Kidney (tissue), 22 donors: ENCODE measurements at places on chromosomes 2 and 18. TPM values are rescaled to one million over a fixed set of nuclear protein-coding genes. Genes with fewer than 3 reads are reported as not detected.

Gene SLC38A11
- 20.0 TPM for total RNA-seq

Gene NLRC4
- total RNA-seq: 2.3 TPM

Gene FAM117B
- total RNA-seq: 14.8 TPM

Gene HOXD9
- total RNA-seq: 36.5 TPM

Gene COMMD1
- total RNA-seq: 38.5 TPM

Gene LYG2
- not detected for total RNA-seq

DNA sequence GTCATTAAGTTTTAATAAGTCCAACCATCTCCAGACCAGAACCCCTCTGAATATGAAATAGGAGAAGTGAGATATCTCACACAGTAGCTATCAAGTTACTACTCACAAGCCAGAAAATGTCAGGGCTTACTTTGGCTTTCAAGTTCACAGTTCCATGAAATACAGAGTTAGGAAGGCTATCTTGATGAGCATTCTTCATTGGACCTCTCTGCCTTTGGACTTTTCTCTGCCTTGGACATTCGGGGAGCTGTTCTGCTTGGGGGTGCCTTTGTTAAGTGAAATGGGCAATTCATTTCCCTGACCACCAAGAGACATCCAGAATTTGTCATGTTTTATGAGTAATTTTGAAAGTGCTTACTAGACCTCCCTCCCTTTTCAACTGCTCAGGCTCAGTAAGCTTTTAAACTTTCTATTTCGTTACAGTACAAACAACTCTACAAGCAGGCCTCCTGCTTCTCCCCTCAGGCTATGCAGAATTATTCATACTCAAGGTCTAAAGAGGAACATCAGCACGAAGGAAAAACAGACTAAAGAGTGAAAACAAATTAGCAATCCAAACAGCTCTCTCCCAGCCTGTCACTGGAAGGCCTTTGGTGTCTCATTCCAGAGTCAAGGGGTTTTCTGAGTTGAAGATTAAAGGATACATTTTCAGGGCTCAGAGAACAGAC, 95.3 kb downstream of the MREG start:
- no peaks in the 10 kb centered on the region for H3K27me3 ChIP-seq
- H3K4me1 ChIP-seq: peaks cover 4% of the 10 kb centered on the region
- H3K36me3 ChIP-seq: no peaks in the 10 kb centered on the region
- no peak overlapping the region for H3K4me3 ChIP-seq

GRCh38 chr2:170905864-170906263, 23.2 kb upstream of the GORASP2 start:
- no peaks in the 10 kb centered on the region for H3K27me3 ChIP-seq
- no peaks in the 10 kb centered on the region for H3K4me1 ChIP-seq
- no peak overlapping the region for H3K27ac ChIP-seq
- DNase-seq: no peak
- no peak overlapping the region for H3K4me3 ChIP-seq
- no peaks in the 10 kb centered on the region for H3K36me3 ChIP-seq

- no peak overlapping the region for H3K27ac ChIP-seq
- H3K4me3 ChIP-seq: no peak overlapping the region
- DNase-seq: no peak
- no peaks in the 10 kb centered on the region for H3K4me1 ChIP-seq
Observed at GRCh38 chr2:48587560-48587959, 30.1 kb upstream of the GTF2A1L start.

DNA sequence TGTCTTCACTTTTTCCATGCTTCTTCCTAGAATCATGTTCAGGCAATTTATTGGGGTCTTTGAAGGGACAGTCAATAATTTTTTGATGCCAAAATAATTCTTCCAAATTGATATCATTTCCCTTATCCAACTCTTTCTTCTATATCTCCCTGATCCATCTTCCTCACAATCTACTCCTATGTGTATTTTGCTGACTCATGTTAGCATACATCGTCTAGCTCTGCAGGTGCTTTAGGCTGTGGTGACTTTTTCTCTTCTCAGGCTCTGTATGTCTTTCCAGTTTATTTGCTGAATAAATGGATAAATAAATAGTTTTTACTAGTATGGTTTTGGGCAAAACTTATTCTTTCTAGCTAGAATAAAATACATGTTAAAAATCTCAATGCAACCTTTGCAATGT, 1650.9 kb upstream of the TMEFF2 start:
- no peaks in the 10 kb centered on the region for H3K27me3 ChIP-seq
- H3K36me3 ChIP-seq: no peaks in the 10 kb centered on the region
- H3K4me3 ChIP-seq: no peak overlapping the region
- H3K4me1 ChIP-seq: no peaks in the 10 kb centered on the region

DNA sequence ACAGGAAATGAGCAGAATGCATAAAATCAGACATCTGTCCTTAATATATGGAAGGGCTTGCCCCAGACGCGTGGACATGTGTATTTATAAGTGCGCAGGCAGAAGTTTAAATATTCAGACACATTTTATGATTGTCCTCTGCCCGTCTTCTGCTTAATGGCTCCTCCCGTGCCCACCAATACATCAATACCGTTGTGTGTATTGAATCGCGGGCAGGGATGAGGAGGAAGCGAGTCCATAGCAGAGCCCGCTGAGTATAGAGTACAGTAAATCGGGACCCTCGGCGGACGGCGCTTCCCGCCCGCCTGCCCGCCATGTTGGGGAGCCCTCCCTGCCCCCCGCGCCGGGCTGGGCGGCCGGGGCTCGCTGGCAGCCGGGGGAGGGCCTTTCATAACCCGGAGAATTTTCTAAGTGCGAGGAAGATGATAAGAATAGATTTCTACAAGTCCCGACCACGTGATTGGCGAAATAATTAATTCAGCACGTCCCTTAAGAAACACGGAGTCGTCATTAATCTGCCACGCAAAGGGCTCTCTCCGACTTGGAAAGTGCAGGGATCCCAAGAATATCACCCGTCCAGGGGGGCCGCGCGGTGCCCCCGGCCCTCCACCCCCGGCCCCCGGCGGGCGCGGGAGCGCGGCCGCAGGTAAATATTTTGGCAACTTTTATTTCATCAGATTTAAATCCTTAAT, at the start of gene HOXD3:
Gene HOXD3 (plus strand): TSS at position 501 of the 692 bp plus-strand sequence. CDS start 11,808 bp downstream, outside the sequence.
- peak within 1 kb of the TSS; percentile 67 for H3K4me3 ChIP-seq
- peak within 1 kb of the TSS; percentile 92 for H3K27ac ChIP-seq
- peak; percentile 81 for DNase-seq
- peaks cover 12% of the 10 kb centered on the region for H3K4me1 ChIP-seq

GRCh38 chr2:101140978-101141655, 10.1 kb downstream of the TBC1D8 start:
- H3K27me3 ChIP-seq: no peaks in the 10 kb centered on the region
- no peak overlapping the region for H3K4me3 ChIP-seq
- no peak overlapping the region for H3K27ac ChIP-seq
- H3K4me1 ChIP-seq: peaks cover 2% of the 10 kb centered on the region

GRCh38 chr2:85819811-85820510, 66.2 kb downstream of the ATOH8 start:
- no peak overlapping the region for H3K4me3 ChIP-seq
- DNase-seq: no peak
- no peaks in the 10 kb centered on the region for H3K36me3 ChIP-seq
- H3K27me3 ChIP-seq: no peaks in the 10 kb centered on the region
- no peak overlapping the region for H3K27ac ChIP-seq

DNA sequence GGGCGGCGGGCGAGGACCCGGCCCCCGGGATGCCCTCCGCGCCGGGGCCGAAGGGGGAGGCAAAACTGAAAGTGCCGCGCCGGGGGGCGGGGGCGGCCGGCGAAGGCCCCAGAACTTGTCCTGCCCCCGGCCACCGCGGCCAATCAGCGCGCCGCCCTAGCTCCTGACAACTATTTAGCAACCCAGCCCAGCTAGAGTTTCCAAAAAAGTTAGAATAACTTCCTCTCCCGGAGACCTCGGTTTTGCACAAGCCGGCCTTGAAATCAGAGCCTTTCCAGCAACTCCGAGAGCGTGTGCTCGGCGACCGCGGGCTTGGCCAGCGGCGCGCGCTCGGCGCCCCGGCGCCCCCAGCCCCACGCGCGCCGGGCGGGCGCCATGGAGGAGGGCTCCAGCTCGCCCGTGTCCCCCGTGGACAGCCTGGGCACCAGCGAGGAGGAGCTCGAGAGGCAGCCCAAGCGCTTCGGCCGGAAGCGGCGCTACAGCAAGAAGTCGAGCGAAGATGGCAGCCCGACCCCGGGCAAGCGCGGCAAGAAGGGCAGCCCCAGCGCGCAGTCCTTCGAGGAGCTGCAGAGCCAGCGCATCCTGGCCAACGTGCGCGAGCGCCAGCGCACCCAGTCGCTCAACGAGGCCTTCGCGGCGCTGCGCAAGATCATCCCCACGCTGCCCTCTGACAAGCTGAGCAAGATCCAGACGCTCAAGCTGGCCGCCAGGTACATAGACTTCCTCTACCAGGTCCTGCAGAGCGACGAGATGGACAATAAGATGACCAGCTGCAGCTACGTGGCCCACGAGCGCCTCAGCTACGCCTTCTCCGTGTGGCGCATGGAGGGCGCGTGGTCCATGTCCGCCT, at the start of gene TWIST2:
Gene TWIST2 (plus strand): TSS at position 245 of the 850 bp plus-strand sequence. CDS start 131 bp downstream, at position 376.
- peaks cover 3% of the 10 kb centered on the region for H3K4me1 ChIP-seq
- peak; percentile 92 for DNase-seq
- peak within 1 kb of the TSS; percentile 35 for H3K4me3 ChIP-seq

GRCh38 chr2:118232796-118233195, 144.5 kb downstream of the INSIG2 start:
- DNase-seq: no peak
- H3K27me3 ChIP-seq: no peaks in the 10 kb centered on the region
- no peak overlapping the region for H3K4me3 ChIP-seq
- no peak overlapping the region for H3K27ac ChIP-seq
- H3K4me1 ChIP-seq: no peaks in the 10 kb centered on the region

DNA sequence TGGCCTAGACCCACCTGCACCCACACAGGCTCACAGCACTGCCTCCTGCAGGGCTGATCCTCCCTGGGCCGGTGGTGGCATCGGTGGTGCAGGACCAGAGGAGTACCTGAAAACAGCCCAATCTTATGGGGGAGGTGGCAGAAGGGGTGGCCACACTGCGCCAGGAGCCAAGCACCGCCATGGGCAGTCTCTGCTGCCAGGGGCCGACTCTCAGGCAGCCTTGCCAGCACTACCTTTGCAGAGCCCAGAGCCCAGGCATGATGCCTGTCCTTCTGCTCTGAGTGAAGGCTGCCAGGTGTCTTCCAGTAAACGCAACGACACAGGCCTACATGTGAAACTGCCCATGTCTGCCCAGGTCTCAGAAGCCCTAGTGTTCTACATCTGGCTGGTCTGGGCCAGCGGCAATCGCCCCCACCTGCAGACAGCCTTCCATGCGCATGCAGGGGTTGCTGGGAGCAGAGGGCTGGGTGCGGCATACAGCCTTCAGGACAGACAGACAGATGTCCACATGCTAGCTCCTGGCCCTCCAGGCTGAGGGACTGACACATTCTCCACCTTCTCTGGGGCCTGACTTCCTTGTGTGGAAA, 6.8 kb downstream of the HS6ST1 start:
- no peaks in the 10 kb centered on the region for H3K4me1 ChIP-seq
- no peak for DNase-seq
- H3K27me3 ChIP-seq: no peaks in the 10 kb centered on the region
- no peaks in the 10 kb centered on the region for H3K36me3 ChIP-seq

DNA sequence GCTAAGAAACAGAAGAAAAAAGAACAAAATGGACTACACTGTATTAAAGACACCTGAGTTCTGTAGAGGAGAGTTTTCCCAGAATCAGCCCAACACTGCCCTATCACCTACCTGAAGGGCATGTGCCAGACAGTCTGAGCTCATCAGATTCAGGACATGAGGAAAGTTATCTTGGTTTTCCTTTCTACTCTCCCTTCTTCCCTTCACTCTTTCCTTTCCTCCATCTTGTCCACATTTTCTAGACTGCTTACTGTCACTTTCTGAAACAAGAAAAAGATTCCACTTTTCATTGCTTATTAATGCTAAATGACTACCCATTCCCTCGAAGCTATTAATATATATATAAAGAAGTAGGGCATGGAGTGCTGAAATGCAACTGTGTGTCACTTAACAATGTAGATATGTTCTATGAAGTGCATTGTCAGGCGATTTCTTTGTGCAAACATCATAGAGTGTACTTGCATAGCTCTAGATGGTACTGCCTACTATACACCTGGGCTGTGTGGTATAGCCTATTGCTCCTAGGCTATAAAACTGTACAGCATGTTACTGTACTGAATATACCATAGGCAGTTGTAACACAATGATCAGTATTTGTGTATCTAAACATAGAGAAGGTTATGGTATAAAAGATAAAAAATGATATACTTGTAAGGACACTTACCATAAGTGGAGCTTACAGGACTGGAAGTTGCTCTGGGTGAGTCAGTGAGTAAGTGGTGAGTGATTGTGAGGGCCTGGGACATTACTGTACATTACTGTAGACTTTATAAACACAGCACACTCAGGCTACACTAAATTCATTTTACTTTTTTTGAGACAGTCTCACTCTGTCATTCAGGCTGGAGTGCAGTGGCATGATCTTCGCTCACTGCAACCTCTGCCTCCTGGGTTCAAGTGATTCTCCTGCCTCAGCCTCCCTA, 145.5 kb upstream of the ITGA6 start:
- no peak overlapping the region for H3K27ac ChIP-seq
- no peak overlapping the region for H3K4me3 ChIP-seq
- peaks cover 4% of the 10 kb centered on the region for H3K4me1 ChIP-seq
- H3K36me3 ChIP-seq: no peaks in the 10 kb centered on the region
- no peak for DNase-seq

GRCh38 chr2:30678410-30679137, 128.7 kb downstream of the CAPN13 start:
- H3K27ac ChIP-seq: no peak overlapping the region
- H3K27me3 ChIP-seq: no peaks in the 10 kb centered on the region
- H3K36me3 ChIP-seq: no peaks in the 10 kb centered on the region
- DNase-seq: no peak

DNA sequence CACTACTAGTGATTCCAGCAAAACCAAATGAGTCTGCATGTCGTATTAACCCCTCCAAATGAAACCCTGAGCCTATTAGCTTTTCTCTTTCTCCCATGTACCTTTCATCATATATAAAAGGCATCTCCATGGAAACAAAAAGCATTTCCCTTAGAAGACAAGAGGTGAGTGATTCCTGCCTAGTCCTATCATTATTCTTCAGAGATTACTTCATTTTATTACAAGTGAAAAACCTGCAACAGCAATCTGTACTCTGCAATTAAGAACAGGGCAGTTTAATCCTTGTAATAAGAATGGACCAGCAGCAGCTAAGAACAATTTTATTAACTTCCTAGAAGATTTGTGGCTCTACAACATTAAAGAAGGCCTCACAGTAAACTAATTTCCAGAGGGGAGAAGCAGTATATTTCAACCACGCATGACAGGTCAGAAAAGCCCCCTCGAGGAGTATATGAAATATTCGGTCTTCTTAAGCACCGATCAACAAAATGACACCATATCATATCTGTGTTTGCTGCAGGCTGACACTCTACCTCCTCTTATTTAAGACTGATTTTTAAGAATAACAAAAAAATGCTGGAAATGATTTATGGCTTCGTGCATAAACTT, 132.3 kb upstream of the TFPI start:
- peak; percentile 34 for DNase-seq
- no peaks in the 10 kb centered on the region for H3K27me3 ChIP-seq
- no peak overlapping the region for H3K4me3 ChIP-seq
- H3K36me3 ChIP-seq: no peaks in the 10 kb centered on the region
- no peaks in the 10 kb centered on the region for H3K4me1 ChIP-seq
- no peak overlapping the region for H3K27ac ChIP-seq

- H3K27ac ChIP-seq: no peak overlapping the region
- no peak overlapping the region for H3K4me3 ChIP-seq
- H3K27me3 ChIP-seq: no peaks in the 10 kb centered on the region
- no peaks in the 10 kb centered on the region for H3K36me3 ChIP-seq
- no peak for DNase-seq
Observed at GRCh38 chr2:185658750-185659149, 79.9 kb upstream of the FSIP2 start.
